ENCODE measurements at places on chromosomes 1 and 21.

DNA sequence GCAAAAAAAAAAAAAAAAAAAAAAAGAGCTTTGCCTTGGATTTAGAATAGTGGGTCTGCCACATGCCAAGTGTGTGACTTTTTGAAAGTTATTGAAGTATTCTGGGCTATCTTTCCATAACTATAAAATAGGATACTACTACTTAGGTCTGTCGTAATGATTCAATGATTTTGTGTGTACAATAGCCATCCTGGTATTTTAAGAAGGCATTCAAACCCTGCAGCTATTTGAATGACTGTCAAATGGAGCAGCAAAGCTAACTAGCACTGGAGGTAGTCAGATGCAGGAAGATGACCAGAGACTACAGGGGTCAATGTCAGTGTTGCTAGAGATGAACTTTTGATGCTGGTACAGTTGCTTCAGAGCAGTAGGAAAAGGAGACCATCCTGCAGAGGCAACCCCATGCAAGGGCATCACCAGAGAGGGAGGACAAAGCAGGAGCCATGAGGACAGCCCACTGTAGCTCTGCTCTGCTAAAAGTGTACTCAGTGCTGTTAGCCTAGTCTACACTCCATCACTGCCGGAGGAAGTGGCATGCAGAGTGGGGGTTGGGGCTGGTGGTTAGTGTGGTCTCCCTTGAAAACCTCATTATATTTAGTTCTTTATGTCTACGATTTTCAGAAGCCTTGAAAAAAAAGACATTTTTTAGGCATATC, 29.0 kb downstream of the DUSP10 start:
- DNase-seq = no peak

GRCh38 chr1:226520640-226521355, 27.8 kb upstream of the STUM start:
- DNase-seq = no peak

DNA sequence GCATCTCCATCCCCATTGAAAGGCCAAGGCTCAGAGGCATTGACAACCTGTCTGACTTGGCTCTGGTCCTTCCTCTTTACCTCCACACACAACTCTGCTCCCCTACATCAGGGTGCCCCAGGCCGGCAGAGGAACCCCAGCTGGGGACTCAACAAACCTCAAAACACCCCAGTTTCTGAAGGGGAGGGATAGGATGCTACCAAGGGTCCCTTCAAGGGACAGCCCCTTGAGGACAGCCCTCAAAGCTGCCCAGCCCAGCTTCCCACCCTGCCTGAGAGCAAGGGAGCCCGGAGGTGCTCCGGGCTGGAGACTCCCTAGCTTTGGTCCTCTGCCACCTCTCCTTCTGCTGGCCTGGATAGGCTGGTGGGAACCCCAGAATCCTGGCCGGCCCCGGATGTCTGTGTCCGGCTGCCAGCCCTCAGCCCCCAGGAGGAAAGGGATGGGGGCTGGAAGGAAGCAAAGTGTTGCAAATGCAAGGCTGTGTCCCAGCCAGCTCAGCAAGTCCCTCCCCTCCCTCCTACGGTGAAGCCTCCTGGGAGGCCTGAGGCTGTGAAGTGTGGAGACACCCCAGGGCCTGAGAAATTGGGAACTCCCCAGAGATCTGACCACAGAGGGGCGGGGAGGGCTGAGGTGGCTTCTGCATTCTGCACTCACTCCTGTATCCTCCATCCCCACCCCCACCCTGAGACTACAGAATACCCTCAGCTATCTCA, 1.1 kb upstream of the MARCKSL1 start:
- DNase-seq = no peak

DNA sequence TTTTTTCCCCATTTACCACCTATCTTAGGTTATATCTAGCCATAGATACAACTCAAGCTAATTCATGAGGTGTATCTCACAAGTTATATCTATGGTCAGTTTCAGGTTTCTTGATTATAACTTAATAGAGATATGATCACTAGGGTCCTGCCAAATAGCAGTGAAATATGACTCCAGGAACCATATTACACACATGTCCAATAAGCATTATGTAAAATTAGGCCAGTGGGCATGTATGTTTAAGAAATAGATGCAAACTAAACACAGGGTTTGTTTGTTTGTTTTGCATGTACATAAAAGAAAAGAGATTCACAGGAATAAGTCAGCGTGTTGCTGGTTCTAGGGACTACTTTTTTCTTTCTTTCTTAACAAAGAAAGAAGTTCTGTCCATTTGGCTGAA, 112.5 kb upstream of the ST6GALNAC5 start:
- DNase-seq = no peak

DNA sequence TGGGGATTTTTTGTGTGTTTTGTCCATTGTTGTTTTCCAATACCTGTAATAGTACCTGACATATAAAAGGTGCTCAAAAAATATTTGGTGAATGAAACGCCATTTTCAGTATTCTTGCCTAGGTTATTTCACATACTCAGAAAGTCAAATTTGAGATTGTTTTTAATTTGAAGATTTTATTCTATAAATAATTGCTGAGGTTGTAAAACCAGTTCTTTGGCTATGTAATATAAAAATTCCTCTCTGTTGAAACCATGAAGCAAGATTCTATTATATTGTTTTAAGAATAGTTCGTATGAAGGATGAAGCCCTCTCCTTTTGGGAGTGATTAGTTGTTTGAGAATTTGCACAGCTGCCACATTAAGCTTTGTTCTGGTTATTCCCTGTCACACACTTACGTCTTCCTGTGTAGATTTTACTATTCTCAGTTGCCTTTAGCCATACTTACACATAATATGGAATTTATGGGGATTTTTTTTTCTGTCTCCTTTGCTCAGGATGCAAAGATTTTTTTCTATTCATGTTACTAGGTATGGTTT, 60.2 kb upstream of the MPC2 start:
- DNase-seq = no peak

DNA sequence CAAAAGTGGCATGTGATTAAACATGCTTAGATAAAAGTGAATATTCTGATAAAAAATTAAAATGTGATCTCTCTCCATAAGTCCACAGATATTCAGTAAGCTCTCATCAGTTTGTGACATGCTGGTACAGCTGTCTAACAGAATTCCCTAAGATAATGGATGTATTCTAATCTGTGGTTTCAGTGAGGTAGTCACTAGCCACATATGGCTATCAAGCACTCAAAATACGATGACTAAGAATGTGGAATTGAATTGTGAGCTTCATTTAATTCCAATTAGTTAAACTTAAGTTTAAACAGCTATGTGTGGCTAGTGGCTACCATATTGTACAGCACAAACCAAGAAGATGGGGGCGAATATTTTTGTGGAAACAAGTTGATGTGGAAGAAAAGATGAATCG, 4.1 kb upstream of the REG4 start:
- peak; percentile 12 for DNase-seq

DNA sequence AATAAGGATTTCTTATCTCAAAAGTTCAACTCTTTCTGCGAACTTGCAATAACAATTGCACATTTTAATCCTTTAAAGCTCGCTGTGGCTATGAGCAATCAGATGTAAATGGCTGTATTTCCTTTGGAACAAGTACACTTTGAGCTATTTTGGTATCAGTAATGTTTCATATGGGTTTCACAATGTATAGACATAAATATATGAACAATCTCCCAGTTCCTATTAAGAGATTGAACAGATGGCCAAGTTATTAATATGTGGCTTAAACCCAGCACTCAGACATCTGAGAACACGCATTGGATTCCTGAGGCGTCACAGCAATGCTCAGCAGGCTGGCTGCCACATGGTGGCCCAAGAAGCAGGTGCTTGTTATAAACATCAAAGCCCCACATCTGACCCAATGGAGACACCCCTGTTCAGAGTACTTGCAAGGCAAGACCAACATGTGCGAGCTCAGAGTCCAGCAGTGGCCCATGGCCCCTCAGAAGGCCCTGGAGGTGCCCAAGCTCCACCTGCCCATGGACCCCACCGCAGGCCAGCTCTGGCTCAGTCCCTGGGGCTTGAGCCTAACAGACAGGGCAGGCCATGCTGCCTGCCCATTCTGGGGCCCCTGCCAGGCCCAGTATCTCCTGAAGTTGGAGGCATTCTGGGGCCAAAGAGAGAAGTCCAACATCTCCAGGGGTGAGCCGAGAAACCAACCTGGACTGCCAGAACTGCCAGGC, 23.7 kb downstream of the PSMG1 start:
- DNase-seq = no peak

DNA sequence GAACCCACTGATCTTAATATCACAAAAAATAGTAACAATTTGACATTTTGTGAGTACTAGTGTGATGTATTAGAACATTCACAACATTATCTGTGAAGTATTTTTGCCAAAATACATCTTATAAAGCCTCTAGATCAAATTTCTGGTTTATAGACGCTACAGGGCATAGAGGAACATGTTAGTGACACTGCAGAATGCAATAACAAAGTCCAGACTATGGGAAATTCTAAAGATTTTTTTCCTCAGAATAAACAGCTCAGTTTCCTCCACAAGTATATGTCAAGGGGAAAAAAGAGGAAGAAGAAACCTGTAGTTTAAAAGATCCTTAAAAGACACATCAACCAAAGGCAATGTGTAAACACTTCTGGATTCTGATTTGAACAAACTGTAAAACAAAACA, 26.4 kb upstream of the MROH9 start:
- no peak for DNase-seq

GRCh38 chr1:57118948-57119603, 153.3 kb upstream of the C8B start:
- no peak for DNase-seq

- DNase-seq = no peak
Measured at GRCh38 chr1:229624521-229625070, 1.3 kb downstream of the TAF5L start.

DNA sequence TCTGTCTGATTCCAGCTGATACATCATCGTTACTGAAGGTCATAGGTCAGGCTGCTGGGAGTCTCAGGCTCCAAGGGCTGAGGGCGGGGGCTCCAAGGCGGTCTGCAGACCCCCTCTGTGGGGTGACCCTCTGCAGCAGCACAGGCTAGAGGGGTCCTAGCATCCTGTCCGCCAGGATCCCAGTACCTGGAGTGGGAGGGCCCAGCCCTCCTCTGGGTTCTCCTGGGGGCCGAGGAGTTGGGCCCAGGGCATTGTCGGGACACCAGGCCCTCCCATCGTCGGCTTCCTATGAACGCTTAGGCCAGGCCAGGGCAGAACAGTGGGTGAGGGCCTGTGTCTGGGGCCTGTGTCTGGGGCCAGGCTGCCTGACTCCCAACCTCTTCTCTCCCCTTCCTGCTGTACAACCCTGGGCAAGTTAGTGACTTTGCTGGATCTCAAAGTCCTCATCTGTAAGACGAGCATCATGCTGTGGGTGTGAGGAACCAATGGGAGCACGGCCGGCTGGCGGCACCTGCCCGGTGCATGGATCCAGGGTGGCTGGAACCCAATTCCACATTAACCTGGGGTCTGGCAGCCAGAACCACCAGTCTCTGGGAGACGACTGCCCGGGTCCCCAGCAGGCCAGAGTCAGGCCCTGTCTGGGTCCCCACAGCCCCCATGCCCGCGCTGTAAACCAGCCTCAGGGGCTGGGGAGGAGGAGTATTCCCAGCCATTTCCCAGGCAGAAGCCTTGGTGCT, 56.2 kb upstream of the COL18A1 start:
- DNase-seq = no peak

DNA sequence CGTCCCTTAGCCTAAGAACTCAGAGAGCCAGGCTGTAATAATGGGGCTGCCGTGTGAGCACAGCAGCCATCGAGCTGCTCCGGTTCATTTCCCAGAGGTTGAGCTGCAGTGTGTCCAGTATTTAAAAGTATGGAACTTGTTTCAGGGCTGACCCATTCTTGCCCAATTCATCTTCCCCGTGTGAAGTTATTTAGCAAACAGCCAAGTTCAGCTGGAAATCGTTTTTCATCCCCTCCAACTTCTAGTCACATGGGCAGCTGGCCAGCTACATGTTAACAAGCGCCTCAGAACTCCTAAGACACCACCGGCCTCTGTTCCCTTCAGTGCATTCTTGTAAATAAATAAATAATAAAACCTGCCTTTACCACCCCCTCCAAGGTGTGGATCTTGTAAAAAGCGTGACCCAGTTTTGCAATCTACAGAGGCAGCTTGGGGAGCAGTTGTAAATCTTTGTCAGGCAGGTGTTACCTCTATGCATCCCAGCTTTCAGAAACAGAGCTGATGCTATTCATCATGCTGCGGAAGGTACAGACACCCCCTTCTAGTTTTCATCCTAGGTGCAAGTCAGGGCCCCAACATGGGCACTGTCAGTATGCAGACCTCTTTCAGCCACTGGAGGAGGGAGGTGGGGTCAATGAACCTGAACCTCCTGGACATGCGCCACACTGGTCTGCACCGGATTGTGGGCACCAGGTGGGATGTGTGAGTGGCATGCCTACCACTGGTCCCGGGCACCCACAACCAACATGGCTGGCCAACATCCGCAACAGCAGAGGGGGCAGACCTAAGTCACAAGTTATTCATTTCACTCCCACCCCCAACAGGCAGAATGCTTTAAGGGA, 18.7 kb upstream of the KNCN start:
- no peak for DNase-seq

DNA sequence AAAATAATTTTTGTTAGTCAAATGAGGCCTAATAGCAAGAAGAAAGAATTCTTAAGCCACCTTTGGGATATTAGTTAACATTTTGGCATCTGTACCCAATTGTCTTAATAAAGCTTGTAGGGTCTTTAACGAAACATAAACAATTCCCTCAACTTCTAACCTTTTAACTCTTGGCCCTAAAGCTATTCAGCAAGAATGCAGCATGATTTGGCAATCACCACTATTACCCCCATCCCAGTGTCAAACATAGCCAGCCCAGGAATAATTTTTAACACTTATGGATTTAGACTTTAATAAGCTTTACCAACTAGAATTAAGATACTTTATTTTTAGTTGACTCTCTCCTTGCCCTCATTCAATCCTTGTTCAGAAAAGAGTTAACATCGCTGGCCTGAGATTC, 2.5 kb upstream of the SLC16A4 start:
- DNase-seq = no peak

GRCh38 chr1:53605181-53605580, 133.8 kb downstream of the GLIS1 start:
- no peak for DNase-seq

DNA sequence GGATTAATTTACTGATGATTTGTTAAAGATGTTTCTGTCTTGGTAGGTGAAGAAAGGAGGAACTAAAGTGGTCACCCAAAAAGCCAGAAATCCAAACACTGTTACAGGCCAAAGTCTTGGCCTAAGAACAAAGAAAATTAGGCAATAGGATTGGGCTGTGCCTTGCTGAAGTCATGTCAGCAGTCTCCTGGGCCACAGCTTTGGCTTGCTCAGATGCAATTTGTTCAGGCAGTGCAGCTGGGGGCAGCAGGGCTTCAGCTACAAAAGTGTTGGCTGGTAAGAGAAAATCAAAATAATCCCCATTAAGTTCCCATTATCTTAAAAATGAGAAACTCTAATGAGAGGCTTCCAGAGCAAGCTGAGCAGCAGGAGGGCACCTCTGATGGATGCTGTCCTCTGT, 14.0 kb upstream of the RAP1A start:
- DNase-seq = no peak

- DNase-seq = no peak
Measured at GRCh38 chr1:240235521-240236288, 144.0 kb downstream of the FMN2 start.

GRCh38 chr1:7824701-7825100, 28.2 kb downstream of the UTS2 start:
- DNase-seq = no peak

All from brain microvascular endothelial cell (primary cell).